Fibroblast of skin of left biceps (primary cell): ENCODE measurements at places on chromosomes 7 and 10.

GRCh38 chr10:51667678-51668335 lies 31.6 kb downstream of the CSTF2T start:
- no peak for DNase-seq

DNA sequence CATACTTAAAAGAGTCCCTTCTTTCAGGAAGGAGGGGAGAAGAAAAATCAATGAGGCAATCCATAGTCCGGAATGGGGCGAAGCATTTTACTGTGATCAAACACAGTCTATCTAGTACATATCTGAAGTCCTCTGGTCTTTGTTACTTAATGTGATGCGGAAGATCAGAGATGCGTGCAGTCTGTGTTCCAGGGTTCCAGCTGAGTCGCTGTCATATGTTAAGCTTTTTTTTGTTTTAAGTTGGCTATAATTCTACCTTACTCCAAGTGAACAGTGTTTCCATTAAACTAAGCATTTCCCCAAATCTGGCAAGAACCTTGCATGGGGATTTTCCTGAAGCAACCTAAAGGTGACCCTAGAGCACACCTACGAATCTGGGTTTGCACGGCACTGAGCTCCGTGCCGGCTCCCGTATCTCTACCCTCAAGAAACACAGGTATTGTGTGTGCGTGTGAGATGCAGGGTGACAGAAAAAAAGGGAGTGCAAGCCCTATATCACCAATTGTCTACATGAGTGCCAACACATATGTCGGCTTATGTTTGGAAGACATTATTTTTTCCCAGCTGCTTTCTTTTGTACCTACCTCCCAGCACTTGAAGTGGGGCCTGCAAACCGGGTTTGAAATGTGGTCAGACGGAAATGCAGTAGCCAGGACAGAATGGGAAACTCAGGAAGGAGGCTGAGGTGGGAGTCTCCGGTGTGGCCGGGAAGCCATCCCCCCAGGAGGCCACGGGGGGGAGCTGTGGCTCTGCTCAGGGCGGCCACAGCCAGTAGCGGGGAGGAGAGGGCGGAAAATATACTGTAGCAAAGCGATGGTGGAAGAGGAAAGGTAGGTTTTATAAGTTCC lies 435.8 kb upstream of the MGMT start:
- no peak for DNase-seq

GRCh38 chr7:74280985-74281384 lies 8.2 kb upstream of the CLIP2 start:
- DNase-seq: no peak

DNA sequence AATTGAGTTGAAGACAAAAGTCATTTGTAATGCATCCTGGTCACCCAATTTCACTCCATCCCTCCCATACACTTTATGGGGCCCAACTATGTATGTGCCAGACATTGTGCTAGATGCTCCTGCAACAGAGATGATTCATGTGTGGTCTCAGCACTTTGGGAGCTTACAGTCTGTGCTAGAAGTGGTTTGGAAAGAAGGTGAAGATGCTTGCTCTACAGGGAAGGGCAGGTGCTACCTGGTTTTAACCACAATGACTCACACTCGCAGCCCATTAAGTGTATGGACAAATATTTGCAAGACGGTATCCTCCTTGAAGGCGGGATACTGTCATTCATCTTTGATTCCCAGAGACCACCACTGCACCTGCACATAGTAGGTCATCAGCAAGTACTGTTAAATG lies 257.6 kb downstream of the OTUD1 start:
- DNase-seq: no peak
